ENCODE measurements at places on chromosomes 5 and 9. TPM values are rescaled to one million over a fixed set of nuclear protein-coding genes. Genes with fewer than 3 reads are reported as not detected.

Gene CER1
- total RNA-seq, result not detected

Gene PCDHB11
- 0.11 TPM for total RNA-seq

Gene TNFAIP8
- total RNA-seq, result 17.6 TPM

Gene BTNL3
- total RNA-seq, result not detected

Gene RHOBTB3
- 8.7 TPM for total RNA-seq

All from A549 treated with GW870086 at 1 μM for 4 hours (cell line).